ENCODE measurements at places on chromosomes 12 and 14. TPM values are rescaled to one million over a fixed set of nuclear protein-coding genes. Genes with fewer than 3 reads are reported as not detected.

GRCh38 chr14:72615451-72616121 lies 278.3 kb downstream of the DPF3 start:
- DNase-seq, result peak; percentile 61

DNA sequence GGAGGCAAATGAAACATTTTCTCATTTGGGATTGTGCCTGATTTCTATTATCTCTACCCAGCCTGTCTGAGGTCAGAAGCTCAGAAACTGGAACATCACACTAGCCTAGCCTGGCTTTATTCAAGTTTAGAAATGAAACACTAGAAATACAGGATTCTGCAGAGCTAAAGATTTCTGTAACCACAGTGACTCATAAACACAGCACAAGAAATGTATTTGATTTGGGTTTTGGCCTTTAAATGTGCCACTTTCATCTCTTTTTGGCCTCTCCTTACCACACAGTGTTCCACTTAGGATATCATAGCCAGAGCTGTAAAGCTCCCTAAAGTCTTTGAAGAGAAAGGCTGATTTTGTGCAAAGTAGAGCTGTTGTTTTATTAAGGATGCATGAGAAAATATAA lies 307.5 kb downstream of the EMP1 start:
- no peak for DNase-seq

DNA sequence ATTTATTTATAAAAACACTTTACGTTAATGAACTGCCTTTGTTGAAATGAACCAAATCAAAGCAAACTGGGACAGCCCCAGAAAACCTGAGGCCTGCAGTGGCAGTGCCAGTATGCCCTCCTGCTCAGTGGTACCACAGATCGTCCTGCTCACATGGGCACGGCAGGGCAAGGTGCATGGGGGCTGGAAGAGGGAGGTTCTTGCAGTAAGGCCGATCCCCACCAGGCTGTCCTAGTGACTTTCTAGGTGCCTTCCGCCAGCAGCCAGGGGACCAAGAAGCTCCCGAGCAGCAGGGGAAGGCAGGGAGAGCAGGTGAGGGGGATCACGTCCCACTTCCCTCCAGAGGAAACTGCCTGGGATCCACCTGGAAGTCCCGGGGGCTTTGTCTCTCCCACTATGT lies 63.9 kb downstream of the TESC start:
- no peak for DNase-seq

DNA sequence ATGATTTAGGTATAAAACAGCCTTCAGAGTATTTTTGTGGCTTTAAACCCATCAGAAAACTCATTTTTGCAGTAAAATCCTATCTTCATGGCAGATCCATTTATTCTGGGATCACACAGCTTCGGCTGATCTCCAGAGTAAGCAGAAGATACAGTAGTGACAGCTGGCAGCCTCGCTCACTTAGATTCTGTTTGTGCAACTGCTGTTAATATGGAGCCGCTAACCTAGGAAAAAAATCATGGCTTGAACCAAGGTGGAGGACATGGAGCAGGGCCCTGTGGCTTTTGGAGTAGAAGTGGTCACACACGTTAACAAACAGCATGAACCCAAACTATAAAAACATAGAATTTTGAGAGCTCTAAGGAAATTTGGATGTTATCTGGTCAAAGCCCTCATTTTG lies 137.2 kb upstream of the ARHGAP5 start:
- no peak for DNase-seq

DNA sequence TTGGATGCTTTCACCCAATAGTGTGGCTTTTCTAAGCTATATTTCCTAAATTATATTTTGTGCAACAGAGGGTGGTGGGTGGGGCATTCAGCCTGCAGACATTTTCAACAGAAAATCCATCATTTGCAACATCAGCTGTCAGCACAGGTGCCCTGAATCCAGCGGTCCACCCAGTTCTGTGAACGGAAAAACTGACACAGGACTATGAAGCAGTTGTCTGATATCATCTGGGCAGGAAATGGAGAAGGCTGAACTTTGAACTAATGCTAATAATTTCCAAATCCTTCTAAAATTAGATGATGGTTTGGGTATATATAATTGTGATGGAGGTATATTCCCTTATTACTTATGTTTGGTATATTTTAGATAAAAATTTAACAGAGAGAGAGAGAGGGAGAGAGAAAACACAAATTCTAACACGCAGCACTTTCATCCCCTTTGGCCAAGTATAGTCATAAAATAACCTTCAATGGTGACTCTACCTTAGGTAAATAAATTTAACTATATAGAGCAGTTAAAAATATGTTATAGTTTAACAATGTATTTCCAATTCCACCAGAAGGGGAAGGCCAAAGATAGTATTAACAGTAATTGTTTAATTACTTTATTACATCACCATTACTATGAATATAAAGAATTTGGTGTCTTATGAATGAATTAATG lies 58.3 kb upstream of the PTPRB start:
- no peak for DNase-seq

GRCh38 chr12:121580959-121581685 lies at the start of gene KDM2B:
Gene KDM2B (minus strand): TSS chr12:121581023. CDS start chr12:121580911, 112 bp downstream.
- peak; percentile 45 for DNase-seq

DNA sequence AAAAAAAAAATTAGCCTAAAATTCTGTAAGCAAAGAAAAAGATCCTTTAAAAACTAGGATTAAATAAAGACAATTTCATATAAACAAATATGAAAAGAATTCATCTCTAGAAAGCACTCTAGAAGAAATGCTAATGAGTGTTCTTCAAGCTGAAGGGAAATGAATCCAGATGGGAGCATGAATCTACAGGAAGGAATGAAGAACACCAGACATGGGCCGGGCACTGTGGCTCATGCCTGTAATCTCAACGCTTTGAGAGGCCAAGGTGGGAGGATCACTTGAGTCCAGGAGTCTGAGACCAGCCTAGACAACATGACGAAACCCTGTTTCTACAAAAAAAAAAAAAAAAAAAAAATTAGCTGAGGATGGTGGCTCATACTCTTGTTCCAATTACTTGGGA lies 297.2 kb downstream of the FBXL14 start:
- DNase-seq, result no peak

GRCh38 chr12:124630791-124631313 lies 63.4 kb upstream of the NCOR2 start:
- no peak for DNase-seq

DNA sequence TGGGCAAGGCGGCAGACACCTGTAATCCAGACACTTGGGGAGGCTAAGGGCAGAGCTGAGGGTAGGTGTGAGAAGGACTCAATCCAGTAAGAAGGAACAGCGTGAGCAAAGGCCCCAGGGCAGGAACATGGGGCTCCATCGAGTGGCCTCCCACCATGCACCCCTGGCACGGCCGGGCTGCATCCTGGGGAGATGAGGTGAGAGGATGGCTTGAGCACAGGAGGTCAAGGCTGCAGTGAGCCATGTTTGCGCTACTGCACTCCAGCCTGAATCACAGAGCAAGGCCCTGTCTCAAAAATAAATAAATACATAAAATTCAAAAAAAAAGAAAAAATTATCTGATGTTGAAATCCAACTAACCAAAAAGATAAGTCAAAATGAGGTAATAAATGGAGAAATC lies 58.5 kb downstream of the ARL6IP4 start:
- DNase-seq, result no peak

DNA sequence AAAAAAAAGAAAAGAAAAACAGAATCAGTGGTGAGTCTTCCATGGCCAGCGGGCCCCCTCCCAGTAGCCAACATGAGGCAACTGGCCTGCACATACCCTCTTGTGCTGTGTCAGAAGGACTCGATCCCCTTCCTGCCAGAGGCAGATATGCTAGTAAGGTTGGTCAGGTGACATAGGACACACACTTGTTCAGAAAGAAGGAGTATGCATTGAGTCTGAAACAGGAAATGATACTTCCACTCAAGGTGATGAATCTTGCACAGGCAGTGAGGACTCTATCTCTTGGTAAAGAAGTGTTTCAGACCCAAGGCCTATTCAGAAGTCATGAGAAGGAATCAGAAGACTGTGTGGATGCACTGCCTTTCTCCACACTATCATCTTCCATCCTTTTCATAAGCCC lies 269.7 kb upstream of the FAR2 start:
- DNase-seq, result no peak

DNA sequence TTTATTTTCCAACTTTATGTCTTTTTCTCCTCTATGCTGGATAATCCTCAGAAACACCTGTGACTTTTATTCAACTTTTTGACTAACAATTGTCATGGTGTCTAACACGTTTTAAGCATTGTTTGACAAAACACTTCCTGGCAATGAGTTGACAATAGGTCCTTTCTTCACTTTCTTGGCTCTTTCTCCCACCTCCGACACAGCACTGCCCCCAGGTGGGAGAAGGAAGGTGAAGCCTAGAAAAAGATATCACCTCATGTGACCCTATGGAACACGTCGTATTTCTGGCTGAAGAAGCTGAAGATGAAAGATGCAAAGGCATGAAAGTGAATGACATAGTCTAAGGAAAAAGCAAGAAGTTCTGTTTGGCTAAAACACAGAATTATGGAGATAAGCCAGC lies 430.0 kb downstream of the ETNK1 start:
- no peak for DNase-seq

DNA sequence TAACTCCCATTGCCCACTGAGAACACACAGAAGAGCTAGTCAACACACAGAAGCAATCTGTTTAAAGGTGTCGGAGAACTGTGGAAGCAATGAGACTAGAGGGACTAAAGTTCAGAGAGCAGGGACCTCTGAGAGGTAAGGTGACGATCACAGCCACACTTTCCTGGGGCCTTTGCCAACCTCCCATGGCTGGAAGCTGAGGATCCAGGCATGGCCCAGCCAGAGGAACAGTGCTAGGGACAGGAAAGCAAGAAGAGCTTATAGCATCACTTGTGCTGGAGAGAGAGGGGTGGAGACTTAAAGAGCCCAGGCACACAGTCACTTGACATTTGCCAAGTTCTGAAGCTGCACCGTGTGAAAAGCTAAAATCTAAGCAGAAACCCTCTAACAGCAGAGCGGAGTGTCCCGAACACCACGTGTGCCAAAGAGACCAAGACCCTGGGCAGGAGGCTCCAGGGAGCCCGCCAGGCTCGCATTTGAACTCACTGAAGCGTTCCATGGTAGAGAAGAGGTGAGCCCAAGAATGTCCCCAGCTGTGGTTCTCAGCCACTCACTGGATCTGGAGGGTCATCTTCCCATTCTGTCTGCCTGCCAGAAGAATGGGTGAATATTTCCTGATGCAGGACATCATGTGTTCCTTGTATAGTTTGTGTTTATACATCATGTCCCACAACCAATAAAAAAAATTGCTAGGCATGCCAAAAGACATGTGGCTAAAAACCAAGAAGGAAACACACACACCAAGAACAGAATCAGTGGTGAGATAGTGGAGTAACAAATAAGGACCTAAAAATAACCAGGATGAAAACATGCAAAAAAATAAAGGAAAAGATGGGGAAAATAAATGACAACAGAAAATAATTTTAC lies 174.0 kb upstream of the C14orf180 start:
- no peak for DNase-seq

DNA sequence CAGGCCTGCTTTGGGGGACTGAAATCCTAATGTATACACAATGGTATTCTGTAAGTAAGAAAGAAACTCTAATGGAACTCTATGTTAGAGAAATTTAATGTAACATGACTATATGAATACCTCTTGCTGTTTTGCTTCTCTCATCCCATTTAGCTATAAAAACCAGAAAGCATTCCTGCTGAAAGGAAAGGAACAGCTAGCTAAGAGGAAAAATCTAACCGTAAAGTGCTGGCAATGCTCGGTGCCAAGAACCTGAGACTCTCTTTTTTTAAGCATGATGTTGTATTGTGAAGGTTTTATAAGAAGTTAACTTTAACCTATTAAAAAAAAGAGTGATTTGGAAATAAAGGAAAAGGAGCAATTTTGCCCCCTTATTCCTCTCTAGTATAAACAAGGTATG lies 75.6 kb upstream of the DACT1 start:
- DNase-seq, result no peak

DNA sequence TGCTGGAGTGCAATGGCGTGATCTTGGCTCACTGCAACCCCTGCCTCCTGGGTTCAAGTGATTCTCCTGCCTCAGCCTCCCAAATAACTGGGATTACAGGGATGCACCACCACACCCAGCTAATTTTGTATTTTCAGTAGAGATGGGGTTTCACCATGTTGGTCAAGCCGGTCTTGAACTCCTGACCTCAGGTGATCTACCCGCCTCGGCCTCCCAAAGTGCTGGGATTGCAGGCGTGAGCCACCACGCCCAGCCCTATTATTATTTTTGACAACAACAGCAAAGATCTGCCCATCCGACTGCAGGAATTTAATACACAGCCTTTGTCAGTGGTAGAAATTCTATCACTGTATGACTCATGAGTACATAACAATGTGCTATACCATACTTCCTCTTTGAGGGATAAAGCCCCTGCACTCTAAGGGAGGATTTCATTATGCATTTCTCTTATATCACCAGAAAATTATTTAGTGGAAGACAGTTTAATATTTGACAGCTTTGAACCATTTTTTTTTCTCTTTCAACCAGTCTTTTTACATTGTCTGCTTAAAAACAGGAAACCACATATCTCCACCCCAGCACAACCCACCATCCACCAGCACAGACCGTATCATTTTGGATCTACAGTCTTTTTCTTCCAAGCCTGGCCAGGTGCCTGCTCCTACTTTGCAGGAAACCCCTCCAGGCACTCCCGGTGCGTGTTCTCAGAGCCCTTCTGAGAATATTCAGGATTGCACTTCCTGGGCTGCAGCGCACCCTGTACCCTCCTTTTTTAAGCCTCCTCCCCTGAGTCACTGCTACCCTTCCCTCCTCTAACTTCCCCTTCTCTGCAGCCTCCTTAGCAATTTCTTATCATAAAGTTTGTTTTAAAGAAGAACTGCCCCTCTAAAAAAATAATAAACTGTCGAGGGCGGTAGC lies 594 bp downstream of the ARHGDIB start:
- peak; percentile 63 for DNase-seq

- no peak for DNase-seq
Observed at GRCh38 chr14:71166180-71166837, 259.1 kb downstream of the PCNX1 start.

Gene MANSC1
- total RNA-seq, result 9.8 TPM

Gene PTCSC3
- not detected for total RNA-seq

Gene LRRC74A
- total RNA-seq, result not detected

Gene KLHL42
- total RNA-seq, result 7.8 TPM

Gene MAP3K9
- total RNA-seq, result 1.9 TPM
